ENCODE measurements at places on chromosomes 7 and 10. TPM values are rescaled to one million over a fixed set of nuclear protein-coding genes. Genes with fewer than 3 reads are reported as not detected.

DNA sequence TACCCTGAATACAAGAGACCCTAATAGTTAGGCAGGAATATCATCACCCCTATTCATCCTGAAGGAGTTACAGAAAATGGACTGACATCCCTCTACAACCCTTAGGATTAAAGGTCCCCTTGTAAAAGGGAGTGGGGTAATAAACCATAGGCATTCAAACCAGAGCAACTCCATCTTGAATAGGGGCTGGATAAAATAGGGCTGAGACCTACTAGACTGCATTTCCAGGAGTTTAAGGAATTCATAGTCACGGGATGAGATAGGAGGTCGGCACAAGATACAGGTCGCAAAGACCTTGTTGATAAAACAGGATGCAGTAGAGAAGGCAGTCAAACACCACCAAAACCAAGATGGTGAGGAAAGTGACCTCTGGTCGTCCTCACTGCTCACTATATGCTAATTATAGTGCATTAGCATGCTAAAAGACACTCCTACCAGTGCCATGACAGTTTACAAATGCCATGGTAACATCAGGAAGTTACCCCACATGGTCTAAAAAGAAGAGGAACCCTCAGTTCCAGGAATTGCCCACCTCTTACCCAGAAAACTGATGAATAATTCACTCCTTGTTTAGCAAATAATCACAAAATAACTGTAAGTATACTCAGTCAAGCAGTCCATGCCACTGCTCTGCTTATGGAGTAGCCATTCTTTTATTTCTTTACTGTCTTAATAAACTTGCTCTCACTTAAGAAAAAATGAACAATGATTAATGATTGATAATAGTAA lies 37.2 kb downstream of the CUBN start:
- DNase-seq: no peak

- DNase-seq: no peak
Observed at GRCh38 chr7:33807779-33808482, 97.4 kb upstream of the BMPER start.

Gene ZMYND11
- total RNA-seq: 90.6 TPM

Gene PDE6C
- not detected for total RNA-seq

Gene STEAP4
- total RNA-seq: 19.9 TPM
